Frontal cortex (tissue), 4 donors: ENCODE measurements at places on chromosomes 11 and 22. TPM values are rescaled to one million over a fixed set of nuclear protein-coding genes. Genes with fewer than 3 reads are reported as not detected.

Gene FOLH1
- total RNA-seq: 4.9 TPM

Gene CHORDC1
- 46.9 TPM for total RNA-seq

Gene CHST1
- 10.6 TPM for total RNA-seq

Gene SERGEF
- total RNA-seq: 65.2 TPM

Gene PLCB3
- total RNA-seq: 4.9 TPM

Gene KIF18A
- 4.9 TPM for total RNA-seq

Gene COX8A
- total RNA-seq: 238 TPM

Gene HMOX1
- 2.9 TPM for total RNA-seq

Gene DBX1
- not detected for total RNA-seq

Gene TMEM45B
- total RNA-seq: 0.41 TPM

Gene NCR3LG1
- total RNA-seq: 10.2 TPM
